Omental fat pad (tissue), 4 donors: ENCODE measurements at places on chromosomes 7 and 10.

DNA sequence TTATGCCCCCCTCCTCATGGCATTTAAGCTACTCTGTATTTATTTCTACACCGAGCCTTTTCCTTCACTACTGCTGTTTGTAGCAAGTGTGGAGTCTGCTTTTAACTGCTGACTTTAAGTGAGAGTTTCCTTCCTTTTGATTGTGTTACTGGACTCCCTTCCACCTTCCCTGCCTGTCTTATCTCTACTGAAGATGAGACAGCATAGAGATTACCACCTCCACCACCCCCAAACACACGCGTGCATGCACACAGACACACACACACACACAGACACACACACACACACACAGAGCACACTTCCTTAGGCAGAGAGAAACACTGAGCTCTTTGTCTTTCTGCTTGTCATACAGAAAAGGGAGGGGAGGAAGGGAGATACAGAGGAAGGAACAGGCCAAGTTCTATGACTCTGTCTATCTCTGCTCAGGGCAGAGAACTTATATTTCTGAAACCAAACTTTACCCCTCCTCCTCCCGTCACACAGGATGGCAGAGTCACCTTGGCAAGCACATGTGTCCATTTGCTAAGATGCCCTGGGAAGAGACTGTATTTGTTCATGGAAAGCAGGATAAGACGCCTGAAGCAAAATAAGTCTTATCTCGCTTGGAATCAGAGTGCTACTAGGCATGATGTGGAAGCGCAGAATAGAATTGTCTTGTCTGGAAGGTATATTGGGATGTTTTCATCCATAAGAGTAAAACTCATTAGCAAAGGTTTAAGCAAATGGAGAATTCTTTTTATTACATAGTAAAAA is 81.8 kb upstream of the CAV2 start:
- no peak for DNase-seq

DNA sequence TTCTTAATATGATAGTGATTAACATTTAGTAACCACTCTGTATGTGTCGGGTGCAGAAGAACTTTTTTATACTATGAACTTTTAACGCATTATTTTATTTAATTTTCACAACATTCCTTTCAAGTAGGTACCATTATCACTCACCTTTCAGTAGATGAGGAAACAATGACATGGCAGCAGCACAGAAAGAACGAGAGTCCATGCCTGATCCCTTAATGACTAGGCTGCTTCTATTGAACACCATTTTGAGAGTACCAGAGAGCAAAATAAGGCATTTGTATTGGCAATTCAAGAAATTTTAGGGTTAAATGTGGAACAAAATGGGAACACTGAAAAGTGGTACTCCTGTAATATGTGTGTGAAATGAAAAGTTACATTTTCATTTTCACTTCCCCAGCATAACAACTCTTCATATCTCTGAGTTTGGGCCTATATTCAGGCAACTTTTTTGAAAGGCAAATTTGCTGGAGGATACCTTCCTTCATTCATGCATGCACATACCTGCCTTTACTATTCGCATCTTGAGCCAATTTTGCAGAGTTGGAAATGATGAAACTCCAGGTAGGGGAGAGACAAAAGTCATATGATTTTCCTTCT is 12.8 kb downstream of the LRRN3 start:
- no peak for DNase-seq

DNA sequence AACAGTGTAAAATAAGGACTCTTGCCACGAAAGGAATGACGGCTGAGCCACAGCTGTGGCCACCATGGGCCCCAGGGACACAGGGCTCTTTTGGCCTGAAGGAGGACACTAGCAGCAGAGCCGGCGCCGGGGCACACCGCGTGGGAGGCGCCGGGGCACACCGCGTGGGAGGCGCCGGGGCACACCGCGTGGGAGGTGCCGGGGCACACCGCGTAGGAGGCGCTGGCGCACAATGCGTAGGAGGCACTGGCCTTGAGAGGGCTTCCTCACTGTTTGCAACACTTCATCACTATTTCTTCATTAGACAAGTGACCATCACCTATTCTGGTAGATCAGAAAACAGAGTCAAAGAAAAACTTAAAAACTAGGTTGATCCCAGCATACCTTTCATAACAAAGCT is 23.4 kb downstream of the ESYT2 start:
- no peak for DNase-seq

- DNase-seq, result no peak
These were observed 13.9 kb upstream of the PLXNA4 start for GRCh38 chr7:132590162-132590561.

DNA sequence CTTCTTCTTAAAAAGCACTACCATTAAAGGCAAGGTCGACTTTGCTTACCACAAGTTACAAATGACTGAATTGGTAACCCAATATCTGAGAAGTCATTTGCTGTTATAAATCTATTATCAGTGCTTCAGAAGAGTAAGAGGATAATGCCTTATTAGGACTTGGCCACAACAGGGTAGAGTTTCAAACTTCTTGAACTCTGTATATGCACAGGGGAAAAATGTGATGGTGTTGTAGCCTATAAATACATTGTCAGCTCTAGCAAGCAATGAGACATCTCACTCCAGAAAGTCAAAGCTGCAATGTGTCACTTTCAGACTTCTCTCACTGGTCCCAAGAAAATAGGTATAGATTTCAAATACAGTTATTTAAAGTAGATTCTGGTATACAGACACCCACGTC is 9.3 kb downstream of the TFEC start:
- DNase-seq, result no peak

DNA sequence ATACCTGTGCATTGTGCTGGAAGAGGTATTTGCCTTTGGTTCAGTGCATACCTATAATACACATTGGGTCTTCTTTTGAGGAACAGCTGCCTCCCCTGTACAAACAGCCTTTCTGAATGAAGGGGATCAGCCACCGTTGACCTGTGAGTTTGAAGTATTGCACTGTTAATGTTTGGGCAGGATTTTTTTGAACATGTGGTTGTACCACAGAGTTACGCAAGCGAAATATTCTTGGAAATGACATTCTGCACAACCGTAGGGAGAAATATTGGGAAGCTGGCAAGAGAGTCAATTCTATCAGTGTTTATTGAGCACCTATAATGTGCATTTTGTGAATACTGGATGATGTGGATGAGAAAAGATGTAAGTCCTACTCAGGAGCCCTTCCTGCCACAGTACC is 270.6 kb downstream of the AUTS2 start:
- no peak for DNase-seq

GRCh38 chr7:130432886-130433285 is 7.9 kb downstream of the CEP41 start:
- no peak for DNase-seq

DNA sequence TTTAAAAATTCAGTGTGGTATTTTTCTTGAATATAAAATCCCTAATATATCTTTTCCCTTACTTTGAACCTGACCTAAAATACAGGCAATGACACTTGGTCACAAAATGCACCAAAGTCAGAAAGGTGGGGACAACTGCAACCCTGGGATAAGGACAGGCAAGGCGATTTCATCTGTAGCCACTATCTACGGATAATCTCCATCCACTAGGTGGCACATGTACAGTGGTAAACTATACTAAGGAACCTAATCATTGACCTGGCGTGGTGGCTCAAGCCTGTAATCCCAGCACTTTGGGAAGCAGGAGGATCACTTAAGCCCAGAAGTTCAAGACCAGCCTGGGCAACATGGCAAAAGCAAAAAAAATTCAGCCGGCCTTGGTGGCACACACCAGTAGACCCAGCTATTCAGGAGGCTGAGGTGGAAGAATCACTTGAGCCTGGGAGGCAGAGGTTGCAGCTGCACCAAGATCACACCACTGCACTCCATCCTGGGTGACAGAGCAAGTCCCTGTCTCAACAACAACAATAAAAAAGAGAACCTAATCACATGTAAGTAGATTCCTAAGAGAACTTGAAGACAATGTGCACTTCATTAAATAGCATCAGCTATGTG is 98.9 kb downstream of the KMT2C start:
- DNase-seq, result no peak

DNA sequence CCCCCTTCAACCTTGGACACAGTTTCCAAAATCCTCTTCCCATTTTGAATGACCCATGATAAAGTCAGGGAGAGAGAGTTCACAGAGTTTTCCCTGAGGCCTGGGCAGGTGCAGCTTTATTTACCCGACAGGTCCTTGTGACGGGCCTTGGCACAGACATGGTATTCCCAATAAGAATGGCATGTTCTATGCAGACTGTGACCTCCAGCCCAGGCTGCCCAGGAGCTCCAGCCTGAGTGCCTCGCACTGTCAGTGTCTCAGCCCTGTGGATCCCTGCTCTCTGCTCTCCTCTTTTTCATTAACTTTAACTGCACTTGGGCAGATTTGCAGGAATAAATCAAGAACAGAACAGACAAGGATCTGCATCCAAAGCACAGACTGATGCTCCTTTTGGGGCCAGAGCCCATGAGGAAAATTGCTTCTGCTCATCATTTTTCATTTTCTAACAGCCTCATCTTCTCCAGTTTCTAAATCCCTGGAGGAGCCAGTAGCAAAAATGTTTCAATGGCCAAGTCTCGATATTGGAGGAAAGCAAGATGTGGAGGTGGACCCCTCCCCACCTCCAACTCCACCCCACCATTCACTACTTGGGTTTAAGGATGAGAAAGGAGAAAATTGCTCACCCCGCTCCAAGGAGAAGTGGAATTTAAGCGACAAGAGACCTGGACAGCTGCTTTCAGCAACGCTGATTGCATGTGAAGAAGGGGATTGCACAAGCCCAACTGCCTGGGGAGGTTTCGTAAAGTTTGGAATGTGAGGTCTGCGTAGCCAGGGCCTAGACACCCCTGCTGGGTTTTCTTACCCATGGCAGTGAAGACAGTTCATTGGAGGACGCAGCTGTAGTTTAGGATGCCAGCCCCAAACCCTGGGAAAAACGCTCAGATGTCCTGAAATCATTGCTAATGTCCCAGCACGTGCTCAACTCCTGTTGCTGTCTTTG is 225.9 kb downstream of the WDR11 start:
- DNase-seq, result no peak
